ENCODE measurements at places on chromosomes 11 and 22. TPM values are rescaled to one million over a fixed set of nuclear protein-coding genes. Genes with fewer than 3 reads are reported as not detected.

The SHANK3 gene
- 23.2 TPM for polyA plus RNA-seq

The SMIM35 gene
- polyA plus RNA-seq = 0.29 TPM

The THY1 gene
- polyA plus RNA-seq = 90.0 TPM

The SELENOH gene
- 111 TPM for polyA plus RNA-seq

The OR51A7 gene
- not detected for polyA plus RNA-seq

The RELA gene
- 50.3 TPM for polyA plus RNA-seq

- DNase-seq = no peak
Measured at GRCh38 chr11:128505449-128506065, 81.8 kb downstream of the ETS1 start.

GRCh38 chr11:2737866-2738265 lies 38.1 kb upstream of the KCNQ1OT1 start:
- no peak for DNase-seq

- DNase-seq = no peak
Measured at GRCh38 chr11:96256215-96257011, 86.6 kb downstream of the MAML2 start.

DNA sequence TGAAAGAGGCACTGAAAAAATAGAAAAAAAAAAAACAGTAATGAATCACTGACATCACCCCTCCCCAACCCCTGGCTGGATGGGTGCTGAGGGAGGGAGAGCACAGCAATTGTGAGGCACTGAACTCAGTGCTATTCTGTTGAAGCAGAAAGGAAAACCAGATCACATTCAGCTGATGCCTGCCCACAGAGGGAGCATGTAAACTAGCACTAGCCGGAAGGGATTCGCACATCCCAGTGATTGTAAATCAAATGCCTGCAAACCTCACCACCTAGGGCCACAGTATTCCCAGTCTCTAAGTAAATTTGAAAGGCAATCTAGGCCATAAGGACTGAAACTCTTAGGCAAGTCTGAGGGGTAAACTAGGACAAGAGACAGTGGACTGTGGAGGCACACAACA lies 772.0 kb upstream of the CCDC179 start:
- DNase-seq = no peak

- DNase-seq = no peak
Measured at GRCh38 chr22:28019881-28020861, 101.1 kb upstream of the PITPNB start.

DNA sequence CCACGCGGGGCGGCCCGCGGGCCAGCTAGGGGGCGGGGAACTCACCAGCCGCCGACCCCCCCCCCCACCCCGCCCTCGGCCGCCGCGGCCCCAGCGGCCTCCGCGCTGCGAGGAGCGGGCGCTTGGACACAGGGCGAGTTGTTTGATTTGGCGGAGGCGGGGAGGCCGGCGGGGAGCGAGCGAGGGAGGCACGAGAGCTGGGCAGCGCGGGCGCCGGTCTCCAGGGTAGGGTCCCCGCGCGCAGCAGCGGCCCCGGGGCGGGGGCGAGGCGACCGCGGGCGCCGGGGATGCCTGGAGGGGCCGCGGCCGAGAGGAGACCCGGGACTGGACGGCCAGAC lies 64.4 kb downstream of the NAV2 start:
- no peak for DNase-seq

GRCh38 chr11:64769283-64769682 lies 9.1 kb downstream of the SF1 start:
- no peak for DNase-seq

DNA sequence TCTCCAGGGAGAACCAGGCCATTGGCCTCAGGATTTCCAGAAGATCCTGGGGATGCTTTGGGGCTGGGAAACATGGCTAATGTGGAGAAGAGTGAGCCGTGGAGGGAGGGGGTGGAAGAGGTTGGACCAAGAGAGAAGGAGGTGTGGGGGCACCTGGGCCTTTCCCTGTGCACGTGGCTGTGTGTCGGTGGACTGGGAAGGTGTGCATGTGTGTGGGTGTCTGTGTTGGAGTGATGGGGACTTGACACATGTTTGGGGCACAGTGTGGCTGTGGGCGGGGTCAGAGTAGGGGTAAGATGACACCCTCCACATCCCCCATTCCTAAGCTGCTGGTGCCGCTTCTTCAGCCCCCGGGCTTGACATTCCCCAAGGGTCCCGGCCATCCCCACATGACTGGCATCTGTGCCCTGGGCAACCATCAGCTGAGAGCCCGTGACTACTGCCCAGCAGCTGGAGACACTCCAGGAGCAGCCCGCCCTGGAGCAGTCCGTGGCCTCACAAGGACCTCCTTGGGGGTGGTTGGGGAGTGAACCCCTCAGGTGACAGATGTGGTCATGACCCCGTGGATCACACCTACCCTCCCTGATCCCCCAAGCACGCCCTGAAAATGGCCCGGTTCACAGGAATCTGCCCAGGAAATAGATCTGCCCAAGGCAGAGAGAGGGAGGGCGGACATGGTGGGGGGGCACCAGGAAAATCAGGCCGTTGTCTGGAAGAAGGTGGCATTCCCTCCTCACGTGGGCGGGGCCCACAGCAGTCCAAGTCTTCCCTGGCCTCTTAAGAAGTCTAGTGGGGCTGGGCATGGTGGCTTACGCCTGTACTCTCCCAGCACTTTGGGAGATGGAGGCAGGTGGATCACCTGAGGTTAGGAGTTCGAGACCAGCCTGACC lies 34.8 kb upstream of the SOX10 start:
- DNase-seq = no peak

DNA sequence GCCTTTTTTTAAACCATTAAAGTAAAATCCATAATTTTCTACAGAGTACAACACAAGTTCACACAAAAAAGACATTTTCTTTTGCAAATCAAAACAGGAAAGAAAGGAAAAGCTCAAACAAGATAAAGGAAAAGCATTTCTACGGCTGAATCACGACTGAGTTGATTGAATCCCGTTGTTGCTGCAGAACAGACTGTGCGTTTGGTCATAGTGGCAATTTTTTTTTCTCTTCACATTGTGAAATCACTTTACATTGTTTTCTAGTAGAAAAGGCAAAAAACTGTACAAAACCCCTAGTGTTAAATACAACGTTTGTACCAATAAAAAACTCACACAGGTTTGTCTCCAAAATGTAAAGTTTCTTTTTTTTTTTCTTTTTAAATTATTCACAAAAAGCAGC lies 17.3 kb upstream of the RAPSN start:
- DNase-seq = no peak

DNA sequence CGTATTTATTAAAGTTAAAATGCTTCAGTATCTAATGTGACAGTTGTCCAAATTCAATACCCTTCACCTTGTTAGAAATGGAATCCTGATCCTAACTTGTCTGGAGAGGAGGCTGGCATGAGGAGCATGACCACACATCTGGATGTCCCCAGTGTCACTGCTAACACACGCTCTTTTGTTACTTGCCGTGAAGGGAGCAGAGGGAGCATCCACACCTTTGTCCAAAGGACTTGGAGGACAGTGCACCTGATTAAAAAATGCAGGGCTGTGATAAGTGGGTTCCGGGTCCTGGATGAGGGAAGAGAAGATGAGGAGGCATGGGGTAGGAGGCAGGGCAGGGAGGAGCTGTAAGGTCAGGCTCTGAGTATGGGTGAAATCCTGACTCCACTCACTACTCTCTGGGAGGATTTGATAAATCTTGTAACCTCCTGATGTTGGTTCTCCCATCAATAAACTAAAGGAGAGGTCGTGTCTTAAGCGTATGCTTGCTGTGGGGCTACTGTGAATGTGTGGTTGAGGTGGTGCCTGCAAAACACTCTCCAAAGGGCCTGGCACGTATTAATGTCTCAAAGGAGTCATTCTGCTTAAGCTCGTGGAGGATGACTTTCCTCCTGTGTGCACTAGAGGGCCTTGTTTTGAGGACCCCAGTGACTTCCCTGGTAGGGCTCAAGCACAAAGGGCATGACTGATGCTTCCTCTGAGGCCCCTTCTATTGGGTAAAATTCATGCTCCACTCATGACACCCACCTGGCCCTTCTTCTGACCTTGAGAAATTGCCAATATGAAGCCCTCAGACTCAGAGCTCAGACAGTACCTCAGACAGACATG lies 16.8 kb upstream of the IGLL5 start:
- no peak for DNase-seq

- no peak for DNase-seq
Measured at GRCh38 chr11:24965748-24966147, 468.9 kb downstream of the LUZP2 start.

DNA sequence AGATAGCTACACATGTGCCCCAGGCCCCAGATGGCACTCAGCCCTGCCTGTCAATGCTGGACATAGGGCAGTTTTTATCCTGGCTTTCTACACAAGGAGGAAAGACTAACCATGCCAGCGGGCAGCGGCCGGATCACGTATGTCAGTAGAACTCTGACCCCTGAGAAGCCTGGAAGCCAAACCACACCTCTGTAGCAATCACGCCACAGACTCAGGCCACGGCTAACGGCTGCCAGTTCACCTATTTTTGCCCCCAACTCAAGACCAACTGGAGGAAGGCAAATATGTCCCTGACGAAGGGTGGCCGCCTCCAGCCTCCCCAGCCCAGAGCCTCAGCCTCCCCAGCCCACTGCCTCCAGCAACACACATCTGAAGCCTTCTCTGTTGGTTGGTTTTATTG lies 7.2 kb upstream of the CD81 start:
- no peak for DNase-seq

DNA sequence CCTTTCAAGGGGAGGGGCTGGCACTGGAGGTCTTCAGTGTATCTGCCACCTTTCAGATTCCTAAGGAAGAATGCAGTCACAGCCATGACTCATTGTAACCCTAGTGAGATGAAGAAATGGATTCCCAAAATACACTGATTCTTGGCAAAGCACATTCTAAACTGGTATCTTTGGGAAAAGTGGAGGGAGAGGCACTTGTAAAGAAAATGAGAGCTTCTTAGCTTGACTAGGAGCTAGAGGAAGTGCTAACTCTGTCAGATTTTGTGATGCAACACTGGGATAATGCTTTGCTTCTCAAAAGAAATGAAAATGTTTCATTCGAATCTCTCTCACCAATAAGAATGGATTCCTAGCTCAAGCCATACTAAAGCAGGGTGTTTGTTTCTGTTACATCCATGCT lies 14.3 kb downstream of the NRIP3 start:
- no peak for DNase-seq

DNA sequence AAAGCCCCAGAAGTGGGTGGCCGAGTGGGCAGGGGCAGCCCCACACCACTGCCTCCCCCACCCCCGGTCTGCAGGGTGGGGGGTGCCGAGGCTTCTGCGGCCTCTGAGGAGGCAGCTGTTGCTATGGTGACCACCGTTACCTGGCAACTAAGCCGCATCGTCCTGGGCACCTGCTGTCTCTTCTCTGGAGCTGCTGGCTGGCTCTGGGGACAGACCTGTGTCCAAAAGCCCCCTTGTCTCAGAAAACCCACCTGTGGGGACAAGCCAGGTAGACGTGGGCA lies 79.9 kb upstream of the PRR5 start:
- DNase-seq = no peak

- no peak for DNase-seq
Measured at GRCh38 chr11:6401464-6401863, 11.2 kb downstream of the SMPD1 start.

DNA sequence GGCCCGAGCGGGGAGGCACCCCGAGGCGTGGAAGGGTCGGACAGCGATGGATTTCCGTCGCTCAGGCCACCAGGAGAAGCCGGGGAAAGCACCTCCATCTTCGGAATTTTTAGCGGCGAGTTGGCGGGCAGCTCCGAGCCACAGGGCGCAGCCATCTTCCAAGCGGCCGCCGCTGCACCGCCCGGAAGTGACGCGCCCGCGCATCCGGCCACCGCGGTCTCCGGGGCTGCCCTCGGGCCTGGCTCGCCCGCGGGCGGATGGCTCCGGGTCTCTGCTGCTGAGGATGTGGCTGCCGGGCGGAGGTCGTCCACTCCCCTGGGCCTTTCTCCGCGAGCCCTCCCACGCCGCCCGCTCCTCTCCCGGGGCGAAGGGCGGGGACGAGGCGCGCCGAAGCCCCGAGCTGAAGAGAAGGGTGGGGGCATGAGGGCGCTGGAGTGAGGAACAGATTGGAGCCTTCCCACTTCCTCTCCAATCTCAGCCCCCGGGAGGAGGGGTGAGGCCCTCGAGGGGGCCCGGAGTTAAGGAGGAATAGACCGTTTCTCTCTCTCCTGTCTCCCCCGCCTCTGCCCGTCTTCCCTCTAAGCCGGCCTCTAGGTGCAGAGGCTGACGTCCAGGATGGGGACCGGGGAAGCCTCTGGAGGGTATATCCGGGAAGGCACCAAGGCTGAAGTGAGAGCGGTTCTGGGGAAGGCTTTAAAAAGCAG lies at the start of gene MSANTD2:
TSS of gene MSANTD2 (minus strand) at position 181 of the 704 bp plus-strand sequence. CDS start at position 155, 26 bp downstream.
- DNase-seq = peak; percentile 83

Measured in right renal pelvis (tissue), 4 donors.